Thymus (tissue), 14 donors: ENCODE measurements at places on chromosomes 1 and 21. TPM values are rescaled to one million over a fixed set of nuclear protein-coding genes. Genes with fewer than 3 reads are reported as not detected.

DNA sequence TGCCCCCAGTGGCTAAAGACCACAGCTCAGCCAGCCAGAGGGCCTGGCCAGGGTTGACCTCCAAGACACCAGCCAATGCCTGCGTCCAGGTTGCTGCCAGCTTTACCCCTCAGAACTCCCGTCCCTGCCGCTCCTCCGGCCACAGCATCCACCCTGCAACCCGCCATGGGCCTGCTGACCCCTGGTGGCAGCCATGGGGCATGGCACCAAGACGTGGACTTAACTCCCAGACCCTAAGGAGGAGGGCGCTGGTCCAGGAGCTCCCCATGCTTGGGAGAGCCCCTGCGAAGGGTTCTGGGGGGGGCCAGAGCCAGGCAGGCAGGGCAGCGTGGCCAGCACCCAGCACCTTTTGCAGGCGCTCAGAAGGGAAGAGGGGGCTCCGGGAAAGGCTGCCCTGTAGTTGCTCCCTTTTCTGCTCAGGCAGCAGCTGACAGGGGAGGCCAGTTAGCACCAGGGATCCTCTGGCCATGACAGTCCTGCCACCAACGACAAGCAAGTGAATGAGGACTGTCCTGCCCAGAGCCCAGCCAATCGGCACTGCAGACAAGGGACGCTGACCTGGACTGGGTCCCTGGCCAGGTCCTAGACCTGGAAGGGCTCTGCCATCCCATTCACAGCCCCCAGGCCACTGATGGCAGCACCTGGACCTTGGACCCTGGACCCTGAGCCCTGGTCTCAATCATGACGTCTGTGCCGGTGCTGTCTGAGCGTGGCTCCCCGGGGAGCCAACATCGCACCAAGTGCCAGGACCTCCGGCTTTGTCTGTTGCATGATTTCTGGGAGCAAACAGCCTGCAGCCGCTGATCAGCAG lies 246.2 kb downstream of the NPHP4 start:
- DNase-seq, result peak; percentile 5

Gene SYT11
- total RNA-seq, result 3.6 TPM

Gene GJB5
- total RNA-seq, result 1.7 TPM

Gene ABCB10
- total RNA-seq, result 13.4 TPM

DNA sequence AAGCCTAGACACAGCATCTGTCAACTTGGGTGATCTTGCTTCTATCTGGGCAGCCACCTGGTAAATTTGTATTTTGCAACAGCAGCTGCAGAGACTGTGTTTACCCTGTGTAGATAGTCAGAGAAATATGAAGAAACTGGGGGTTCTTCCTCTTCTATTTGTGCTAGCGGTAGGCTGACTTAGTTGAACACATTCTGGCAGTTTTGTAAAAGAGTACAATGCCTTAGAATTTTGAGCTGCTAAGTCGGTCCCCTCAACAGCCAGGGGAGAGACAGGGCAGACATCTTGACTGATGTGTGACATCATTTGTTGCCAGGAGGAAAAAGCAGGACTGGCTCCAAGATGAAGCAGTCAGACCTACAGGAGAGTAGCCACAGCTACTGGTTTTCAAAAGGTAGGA lies 53.7 kb downstream of the KCNJ6 start:
- DNase-seq, result no peak
